ENCODE measurements at places on chromosomes 6 and 20.
A peak's percentile ranks its signal among the peaks of the same experiment; 100 is the strongest.

GRCh38 chr6:88810089-88810488, 153.3 kb downstream of the RNGTT start:
- no peak for DNase-seq

- no peak for DNase-seq
Measured at GRCh38 chr6:75449630-75450206, 43.9 kb downstream of the FILIP1 start.

DNA sequence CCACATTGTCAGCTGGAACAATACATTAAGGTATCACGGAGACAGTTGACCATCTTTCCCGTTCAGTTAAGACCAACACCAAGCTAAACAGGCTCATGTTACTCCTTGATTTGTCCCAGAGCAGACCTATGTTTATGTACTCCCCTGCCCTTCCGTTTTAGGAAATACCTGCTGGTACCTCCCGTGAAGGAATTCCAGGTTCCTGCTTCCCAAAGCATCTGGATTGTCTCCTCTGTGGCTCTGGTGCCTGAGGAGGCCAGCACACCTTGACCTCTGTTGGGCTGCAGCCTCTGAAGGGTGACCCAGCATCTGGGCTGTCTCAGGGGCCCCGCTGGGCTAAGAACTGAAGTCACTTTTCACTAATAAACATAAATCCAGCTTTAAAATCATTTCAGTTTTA, 647.8 kb upstream of the MARCKS start:
- DNase-seq = no peak

DNA sequence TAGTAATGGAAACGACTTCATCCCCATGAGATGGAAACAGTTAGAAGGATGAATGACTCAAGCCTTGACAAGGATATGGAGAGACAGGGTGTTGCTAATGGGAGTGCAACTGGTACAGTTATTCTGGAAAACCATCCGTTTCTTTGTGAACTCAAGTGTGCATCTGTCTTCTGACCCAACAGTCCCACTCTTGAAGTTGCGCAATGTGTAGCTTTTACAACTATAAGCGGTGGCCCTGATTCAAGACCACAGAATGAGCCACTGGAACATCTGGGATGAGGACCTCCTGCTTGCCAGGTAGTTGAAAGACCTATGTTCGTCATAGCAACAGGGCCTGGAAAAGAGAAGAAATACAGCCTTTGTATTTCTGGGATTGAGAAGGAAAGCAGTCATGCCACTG, 115.8 kb upstream of the GMDS start:
- DNase-seq = no peak

DNA sequence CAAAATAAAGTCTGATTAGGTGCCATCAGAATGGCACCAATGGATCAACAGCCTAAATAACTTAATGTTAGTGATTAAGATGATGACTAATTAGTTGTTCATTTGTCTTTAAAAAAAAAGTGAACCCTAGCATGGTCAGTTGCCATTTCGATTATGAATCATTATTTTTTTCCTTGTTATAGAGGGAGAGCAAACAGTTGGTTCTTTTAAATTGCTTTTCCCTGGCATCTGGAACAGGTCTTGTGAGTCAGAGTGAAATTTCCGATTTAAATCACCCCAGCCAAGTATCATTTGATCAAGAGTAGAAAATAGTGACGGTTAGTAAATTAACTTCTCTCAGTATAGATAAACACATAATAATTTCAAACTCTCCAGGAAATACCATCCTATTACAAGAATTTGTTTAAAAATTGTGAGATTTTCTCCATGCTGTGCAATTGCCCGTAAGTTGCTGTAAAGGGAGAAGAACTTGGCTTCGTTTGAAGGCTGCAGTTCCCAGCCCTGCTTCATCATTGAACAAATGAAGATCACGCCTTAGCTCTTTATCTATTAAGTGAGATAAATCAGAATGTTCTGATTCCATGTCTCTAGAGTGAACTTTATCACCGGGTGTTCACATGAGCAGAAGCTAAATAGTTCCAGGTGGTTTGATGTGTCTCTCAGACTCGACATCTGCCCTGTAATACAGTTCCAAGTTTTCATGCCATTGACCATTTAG, 741.3 kb downstream of the DOK5 start:
- no peak for DNase-seq

DNA sequence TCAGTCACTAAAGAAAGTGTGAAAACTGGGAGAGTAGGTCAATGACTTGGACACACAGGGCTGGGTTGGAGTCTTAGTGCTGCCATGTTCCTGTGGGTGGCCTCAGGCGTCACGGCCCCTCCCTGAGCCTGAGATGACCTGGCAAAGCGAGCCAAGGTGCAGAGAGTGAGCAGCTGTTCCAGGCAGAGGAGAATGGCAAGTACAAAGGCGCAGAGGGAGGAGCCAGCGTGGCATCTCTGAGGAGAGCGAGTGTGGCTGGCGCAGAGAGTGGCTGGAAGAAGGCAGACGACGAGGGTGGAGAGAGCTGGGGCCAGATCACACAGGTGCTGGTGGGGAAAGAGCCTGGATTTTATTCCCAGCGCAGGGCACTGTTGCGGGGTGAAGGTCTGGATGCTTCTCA, 20.6 kb upstream of the CHMP4B start:
- no peak for DNase-seq

- DNase-seq = no peak
Measured at GRCh38 chr20:8714206-8714605, 354.7 kb upstream of the PLCB4 start.

DNA sequence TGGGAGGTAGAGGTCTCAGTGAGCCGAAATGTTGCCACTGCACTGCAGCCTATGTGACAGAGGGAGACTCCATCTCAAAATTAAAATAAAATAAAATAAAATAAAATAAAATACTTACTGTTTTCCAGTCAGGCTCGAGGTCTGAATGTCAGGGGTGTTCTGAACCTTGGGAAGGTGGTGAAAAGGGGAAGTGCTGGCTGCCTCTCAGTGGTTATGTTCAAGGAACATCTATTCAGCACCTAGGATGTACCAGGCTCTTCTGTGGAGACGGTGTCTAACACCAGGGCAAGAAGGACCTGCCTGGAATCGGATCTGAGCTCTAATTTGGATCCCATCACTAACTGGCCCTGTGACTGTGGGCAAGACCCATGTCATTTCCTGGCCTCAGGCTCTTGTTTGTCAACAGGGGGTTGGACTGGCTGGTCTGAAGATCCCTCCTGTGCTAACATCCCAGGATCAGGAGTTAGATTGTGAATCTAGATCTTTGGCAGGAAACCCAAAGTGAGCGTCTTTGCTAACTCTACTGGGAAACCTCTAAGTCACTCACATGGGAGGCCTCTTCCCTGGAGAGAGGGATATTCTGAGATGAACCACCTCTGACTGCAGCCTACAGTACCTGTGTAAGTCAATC, 63.4 kb upstream of the SIRPG start:
- no peak for DNase-seq

- no peak for DNase-seq
Measured at GRCh38 chr20:1928154-1928553, 32.9 kb downstream of the SIRPA start.

GRCh38 chr20:38434301-38434741, 807 bp downstream of the SNHG17 start:
- DNase-seq = no peak

DNA sequence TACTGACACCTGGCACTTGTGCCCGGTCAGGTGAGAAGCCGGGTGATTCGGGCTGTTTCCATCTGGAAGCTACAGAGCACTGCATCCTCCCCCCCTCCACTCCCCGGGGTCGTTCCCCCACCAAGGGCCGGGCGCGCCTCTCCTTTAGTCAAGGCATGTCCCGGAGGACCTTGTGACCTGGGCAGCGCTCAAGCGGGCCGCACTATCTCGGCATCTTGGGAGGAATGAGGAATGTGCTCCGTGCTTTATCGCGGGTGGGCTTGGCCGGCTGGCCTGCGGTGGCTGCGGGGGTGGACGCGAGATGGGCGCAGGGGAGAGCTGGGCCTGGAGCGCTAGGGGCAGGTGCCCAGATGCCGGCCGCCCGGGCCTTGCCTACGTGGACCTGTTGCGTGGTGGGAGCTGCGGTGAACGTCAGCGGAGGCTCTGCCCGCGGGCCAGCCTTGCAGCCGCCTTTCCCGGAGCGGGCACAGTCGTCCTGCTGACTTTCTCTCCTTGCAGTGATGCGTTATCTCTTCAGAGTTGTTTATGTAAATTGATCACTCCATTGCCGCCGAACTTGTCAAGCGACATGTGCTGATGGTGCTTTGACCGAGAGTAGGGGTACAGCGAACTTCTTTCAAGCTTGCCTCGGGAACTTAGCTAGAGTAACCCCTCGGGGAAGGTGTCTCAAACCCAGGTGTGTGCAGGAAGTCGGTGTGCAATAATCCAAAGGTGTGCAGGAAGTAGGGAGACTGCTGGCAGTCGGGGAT, 1.1 kb downstream of the LRRC1 start:
- DNase-seq = peak; percentile 18

DNA sequence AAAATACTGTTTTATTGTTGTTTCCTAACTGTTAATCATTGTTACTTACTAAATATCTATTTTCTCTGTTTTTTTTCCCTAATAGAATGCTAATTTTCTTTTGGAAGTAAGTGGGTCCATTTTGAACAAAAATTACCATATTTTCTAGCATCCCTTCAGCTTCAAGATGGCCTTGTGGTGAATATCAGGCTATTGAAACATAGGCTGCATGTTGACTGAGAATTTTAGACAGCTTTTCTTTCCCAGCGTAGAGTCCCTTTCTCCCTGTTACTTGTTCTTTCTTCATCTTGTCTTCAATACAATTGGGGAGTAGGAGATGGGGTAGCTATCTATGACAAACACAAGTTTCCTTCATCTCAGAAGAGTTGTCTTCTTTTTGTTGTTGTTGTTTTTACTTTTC, 397.0 kb downstream of the DOK5 start:
- DNase-seq = no peak

- DNase-seq = no peak
Measured at GRCh38 chr6:82711105-82711827, 347.6 kb downstream of the TPBG start.

DNA sequence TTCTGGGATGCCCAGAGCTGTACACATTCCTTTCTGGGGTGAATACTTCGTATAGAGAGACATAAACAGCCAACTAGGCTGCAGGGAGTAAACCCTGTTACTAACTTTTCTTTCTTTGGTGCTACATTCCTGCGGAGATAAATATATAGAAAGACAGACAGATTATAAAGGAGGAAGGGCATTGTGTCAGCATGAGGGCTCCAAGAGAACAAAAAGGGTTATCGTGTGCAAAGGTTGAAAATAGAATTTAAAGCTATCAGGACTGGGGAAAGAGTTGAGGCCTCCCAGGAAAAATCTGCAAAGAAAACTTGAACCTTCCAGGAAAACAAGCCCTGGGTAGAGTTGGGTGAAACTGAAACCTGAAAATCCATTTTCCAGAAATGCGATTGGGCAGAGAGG, 68.0 kb downstream of the TMEM170B start:
- DNase-seq = no peak

GRCh38 chr6:92779746-92780145, 639.6 kb downstream of the EPHA7 start:
- no peak for DNase-seq

- no peak for DNase-seq
Measured at GRCh38 chr6:10174761-10175160, 240.1 kb downstream of the TFAP2A start.

DNA sequence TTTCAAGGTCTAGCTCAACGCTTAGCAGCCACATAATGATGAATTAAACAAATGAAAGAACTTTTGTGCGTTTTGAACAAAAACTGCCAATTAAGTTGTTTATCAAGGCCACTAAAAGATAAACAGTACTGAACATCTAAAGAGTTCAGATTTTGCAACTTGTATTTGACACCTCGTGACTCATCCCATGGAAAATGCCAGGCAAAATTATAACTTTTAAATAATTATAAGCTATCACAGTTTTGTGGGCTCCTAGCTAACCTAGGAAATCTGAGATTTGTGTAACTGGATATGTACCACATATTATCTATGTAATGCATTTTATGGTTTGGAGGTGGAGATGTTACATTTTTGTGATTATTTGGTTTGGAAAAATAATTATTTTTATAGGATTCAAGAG, 9.6 kb upstream of the BAG2 start:
- no peak for DNase-seq

- no peak for DNase-seq
Measured at GRCh38 chr6:20939161-20939775, 405.0 kb downstream of the CDKAL1 start.

GRCh38 chr6:12826584-12826983, 110.0 kb downstream of the PHACTR1 start:
- DNase-seq = no peak

- no peak for DNase-seq
Measured at GRCh38 chr20:39775110-39775509, 813.0 kb downstream of the DHX35 start.

- DNase-seq = no peak
Measured at GRCh38 chr6:104969108-104969507, 12.2 kb downstream of the LIN28B start.
